ENCODE measurements at places on chromosomes 6 and 20.

DNA sequence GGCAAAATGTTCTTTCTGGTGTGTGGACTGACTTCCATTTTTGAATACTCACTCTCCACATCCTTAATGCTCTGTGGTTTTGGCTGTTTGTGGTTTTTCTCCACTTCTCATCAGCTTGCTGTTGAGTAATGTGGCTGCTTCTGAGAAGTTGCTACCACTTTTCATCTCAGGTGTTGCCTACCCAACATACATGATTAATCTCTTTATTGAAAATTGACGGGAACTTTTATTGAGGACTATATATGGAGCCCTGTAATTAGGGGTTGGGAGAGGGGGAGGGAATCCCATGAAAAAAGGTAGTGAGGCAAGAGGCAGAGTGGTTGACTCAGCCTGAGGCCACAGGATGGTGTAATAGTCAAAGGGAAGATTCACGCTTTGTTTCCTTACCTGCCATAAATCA, 17.6 kb downstream of the IL22RA2 start:
- no peak for DNase-seq

DNA sequence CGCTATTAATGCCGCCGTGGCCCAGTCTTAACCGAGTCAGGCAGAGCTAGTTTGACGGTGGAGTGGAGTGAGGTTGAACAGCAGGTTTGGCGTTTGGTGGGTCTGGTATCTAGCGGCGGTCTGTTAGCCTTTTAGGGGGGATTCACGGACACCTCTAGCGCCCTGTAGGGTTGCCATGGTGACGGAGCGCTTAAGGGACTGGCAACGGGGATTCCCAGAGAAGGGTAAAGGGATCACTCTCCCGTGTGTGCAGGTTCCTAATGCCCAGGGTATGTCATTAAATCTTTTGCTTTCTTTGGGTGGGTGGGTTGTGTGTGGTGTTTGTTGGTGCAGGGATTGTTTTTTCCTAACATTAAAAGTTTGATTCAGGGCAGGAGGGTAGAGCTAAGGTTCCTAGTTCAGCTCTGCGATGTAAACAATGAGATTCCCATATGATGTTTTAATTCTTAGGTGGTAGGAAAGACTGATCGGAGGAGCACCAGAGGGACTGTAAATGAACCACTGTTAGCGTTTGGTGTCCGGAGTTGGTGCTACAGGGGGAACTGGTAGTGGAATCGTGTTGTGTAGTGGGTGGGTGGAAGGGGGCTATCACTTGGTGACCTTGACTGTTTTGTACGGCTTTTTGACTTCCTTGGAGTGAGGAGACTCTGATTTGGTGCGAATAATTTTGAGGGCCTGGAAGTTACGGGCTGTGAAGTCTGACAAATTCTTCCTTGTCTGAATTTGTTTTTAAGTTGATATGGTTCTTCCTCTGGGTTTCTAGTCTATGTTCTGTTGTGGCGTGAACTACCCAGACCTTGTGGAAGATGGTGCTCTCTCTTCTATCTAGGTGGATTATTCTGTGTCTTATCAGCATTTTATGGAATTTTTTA, 5.0 kb downstream of the BRD2 start:
- no peak for DNase-seq

- DNase-seq = no peak
These were observed 7.9 kb downstream of the RPS6KA2 start for GRCh38 chr6:166618866-166619761.

- no peak for DNase-seq
These were observed 606 bp upstream of the ULBP1 start for GRCh38 chr6:149963212-149963461.

GRCh38 chr20:50231854-50232253, 41.2 kb downstream of the CEBPB start:
- no peak for DNase-seq

GRCh38 chr20:31675828-31676608, 38.3 kb downstream of the COX4I2 start:
- DNase-seq = no peak

DNA sequence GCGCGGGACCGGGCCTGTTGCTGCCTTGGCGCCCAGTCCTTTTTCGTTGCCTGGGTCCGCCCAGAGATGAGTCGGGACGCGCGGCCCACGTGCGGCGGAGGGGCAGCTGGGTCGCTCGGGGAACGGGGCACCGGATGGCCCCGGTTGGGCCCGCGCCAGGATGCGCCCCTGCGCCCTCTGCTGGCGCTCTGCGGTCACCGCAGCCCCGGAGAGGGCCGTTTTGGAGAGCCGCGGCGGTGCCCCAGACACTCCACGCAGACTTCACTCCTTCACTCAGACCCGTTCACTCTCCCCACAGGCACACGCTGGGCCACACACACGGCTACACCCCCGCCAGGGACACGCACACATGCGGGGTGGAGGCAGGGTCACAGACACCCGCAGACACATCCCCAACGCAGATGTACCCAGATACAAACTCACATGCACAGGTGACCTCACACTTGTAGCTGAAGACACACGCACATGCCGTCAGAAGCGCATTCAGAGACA, 38.8 kb downstream of the SRC start:
- no peak for DNase-seq

- no peak for DNase-seq
These were observed 258.0 kb downstream of the ZFAND3 start for GRCh38 chr6:38077488-38078030.

DNA sequence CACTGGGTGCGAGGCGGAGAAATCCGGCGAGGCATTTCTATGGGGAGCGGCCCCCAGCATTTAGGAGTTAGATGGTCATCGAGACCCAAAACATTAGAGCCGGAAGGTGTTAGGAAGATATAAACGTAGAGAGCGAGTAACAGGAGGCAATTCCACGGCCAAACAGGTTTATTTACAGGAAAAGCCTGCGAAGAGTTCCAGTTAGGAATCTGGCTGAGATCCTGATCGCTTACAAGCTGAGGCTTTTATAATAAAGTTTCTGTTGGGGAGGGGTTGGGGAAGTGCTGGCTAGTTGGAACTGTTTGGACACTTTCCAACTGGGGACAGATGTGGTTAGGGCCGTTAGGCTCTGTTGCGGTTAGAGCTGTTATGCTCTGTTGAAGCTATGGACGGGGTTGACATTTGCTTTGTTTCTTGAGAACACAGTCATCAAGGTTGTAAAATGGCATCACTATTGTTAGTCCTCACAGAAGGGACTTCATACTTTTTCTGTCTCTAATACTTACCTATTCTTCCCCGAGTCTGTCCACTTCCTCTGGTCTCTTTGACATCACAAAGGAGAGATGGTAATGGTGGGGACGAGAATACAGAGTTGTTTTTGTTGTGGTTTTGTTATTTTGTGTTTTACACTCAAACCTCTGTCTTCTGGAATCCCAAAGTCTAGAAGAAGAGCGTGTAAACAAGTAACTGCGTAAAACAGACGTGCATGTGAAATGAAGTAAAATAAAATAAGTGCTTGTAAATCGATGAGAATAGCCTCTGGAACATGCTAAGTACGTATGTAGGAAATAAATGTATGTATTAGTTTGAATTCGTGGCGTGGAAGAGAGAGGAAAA, 554 bp upstream of the ZSCAN31 start:
- DNase-seq = no peak

GRCh38 chr6:121505284-121505683, 69.8 kb downstream of the GJA1 start:
- DNase-seq = no peak

- DNase-seq = no peak
These were observed 8.6 kb downstream of the SYNDIG1 start for GRCh38 chr20:24477831-24478547.

- DNase-seq = no peak
These were observed 3.9 kb upstream of the RBM24 start for GRCh38 chr6:17277256-17277655.
